ENCODE measurements at places on chromosomes 5 and 9. TPM values are rescaled to one million over a fixed set of nuclear protein-coding genes. Genes with fewer than 3 reads are reported as not detected.

Gene IPO11
- total RNA-seq, result 62.0 TPM

Gene SEMA4D
- total RNA-seq, result 27.8 TPM

Gene GCNT1
- total RNA-seq, result 30.7 TPM

Gene SLC6A19
- under 0.01 TPM for total RNA-seq

GRCh38 chr9:115883467-115884329 lies 269.9 kb upstream of the PAPPA start:
- DNase-seq, result peak; percentile 27
- no peaks in the 10 kb centered on the region for H3K27me3 ChIP-seq
- H3K4me3 ChIP-seq, result no peak overlapping the region
- H3K27ac ChIP-seq, result no peak overlapping the region

DNA sequence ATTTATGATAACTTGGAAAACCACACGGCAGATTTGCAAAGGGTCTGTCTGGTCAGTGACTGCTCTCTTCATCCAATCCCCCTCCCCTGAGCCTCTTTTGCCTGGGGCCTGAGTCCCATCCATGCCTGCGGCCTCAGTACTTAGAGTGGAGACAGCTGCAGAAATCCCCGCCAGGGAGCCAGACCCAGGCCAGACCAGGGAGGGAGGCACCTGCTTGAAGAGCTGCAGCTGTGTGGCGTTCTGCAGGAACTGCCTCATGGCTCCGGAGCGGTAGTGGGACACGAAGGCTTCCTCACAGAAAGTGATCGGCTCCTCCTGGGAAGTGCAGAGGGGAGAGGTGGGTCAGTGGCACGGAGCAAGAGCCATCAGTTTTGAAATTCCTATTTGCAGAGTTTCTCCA lies 101.6 kb downstream of the CRB2 start:
- no peak overlapping the region for H3K4me3 ChIP-seq
- DNase-seq, result no peak
- no peaks in the 10 kb centered on the region for H3K36me3 ChIP-seq
- no peaks in the 10 kb centered on the region for H3K27me3 ChIP-seq

All from uterus (tissue), 4 donors.